ENCODE measurements at places on chromosomes 13 and 19.

- no peak for DNase-seq
Observed at GRCh38 chr19:16509141-16510061, 13.2 kb downstream of the C19orf44 start.

- DNase-seq = no peak
Observed at GRCh38 chr13:58978331-58978730, 1185.4 kb downstream of the DIAPH3 start.

DNA sequence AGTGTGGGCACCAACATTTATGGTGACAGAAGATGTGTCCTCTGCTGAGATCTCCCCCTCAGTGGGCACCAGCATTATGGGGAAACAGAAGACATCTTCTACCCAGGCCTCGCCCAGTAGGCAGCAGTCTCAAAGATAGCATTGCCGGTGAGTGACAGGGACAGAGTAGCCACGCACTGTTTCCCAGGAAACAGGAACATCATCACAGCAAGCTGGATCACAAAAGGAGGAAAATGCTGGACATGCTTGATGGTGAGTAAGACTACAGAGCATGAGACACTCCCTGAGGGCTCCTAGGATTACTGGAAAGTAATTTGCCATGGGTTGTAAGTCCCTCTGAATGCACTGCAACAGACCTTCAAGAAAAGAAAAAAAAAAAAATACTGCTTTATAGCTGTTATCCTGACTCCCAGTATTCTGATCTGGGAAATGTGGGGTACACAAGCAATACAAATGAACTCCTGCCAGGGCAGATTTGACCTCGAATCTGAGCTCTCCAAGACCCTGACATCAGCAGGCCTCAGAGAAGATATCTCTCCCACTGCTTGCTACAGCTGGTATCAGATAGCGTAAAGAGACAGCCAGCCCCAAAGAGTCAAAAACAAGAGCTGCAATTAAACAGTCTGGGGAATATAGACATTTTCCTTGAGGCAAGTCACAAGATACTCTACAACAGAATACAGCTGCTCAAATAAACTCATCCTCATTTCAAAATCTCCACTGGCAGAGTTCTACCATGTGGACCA is 180.4 kb downstream of the RBM26 start:
- DNase-seq = no peak

DNA sequence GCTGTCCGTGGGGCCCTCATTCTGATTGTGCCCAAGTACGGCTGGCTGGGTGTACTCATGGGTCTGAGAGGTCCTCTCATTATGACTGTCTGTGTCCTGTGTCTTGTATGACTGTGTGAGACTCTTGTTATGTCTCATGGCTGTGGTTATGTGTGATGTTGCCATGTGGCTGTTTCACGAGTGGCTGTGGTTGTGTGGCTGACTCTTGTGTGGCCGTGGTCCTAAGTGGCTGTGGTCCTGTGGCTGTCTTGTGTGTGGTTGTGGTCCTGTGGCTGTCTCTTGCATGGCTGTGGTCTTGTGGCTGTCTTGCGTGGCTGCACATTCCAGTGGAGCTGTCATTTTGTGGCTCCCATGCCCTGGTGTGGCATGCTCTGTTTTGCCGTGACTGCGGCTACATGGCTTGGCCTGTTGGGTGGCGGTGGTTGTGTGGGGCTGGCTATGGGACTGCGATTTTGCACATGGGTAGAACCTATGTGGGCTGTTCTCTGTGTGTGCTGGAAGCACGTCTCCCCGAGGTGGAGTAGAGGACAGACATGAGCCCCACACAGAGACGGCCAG is 2.5 kb downstream of the LYL1 start:
- no peak for DNase-seq

DNA sequence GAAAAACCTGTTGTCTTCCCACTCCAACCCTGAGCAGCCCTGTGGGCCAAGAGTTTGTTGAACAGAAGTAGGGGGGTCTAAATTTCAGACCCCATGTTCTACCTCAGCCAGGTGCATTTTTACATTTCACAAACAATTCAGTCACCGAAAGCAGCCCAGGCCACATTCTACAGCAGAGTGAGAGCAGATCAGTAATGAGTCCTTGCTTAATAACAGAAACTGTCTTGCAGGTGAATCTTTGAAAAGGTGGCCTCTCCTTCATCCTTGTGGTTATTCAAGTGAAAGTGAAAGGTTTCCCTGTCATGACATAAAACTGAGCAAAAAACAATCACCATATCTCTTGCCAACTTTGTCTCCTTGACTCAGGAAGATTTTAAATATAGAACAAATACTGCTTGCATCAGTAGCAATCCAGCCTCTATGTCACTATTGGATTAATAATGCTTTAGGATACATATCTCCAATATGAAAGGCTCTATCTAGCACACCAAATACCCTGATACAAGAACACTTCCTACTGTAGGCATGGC is 670.2 kb downstream of the DIAPH3 start:
- no peak for DNase-seq

DNA sequence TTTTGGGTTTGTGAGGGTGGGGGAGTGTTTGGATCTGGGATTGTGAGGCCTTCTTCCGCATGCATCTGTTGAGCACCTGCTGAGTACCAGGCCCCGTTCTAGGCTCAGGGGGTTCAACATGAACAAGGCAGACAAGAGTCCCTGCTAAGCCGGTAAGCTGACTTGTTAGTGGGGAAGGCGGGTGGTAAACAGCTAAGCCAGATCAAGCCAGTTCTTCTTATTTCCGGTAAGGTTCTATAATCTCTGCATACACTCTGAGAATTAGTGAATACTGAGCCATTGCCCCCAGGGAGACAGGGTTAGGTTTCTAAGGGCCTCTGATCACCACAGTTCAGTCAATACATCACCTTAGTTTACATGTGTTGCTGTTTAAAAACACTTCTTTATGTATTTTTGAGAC is 9.9 kb upstream of the EHD2 start:
- DNase-seq = no peak

- DNase-seq = no peak
Observed at GRCh38 chr13:76000131-76000530, 364.0 kb downstream of the LMO7 start.

DNA sequence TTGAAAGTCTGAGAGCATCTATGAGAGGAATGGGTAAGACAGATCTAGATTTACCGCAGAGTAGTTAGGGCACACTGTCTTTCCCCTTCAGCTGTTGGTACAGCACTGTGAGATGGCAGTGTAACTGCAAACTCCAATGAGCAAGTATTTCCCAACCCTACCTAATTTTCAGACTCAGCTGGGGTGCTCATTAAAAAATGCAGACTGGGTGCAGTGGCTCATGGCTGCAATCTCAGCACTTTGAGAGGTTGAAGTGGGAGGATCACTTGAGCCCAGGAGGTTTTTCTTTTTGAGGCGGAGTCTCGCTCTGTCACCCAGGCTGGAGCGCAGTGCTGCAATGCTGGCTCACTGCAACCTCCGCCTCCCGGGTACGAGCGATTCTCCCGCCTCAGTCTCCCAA is 12.6 kb downstream of the QPCTL start:
- DNase-seq = no peak

GRCh38 chr19:51375504-51376221 is 3.2 kb upstream of the NKG7 start:
- DNase-seq = no peak

Measured in NT2/D1 (cell line).